ENCODE measurements at places on chromosomes 3 and 15. TPM values are rescaled to one million over a fixed set of nuclear protein-coding genes. Genes with fewer than 3 reads are reported as not detected.

- no peak for DNase-seq
Observed at GRCh38 chr3:184377882-184378445, at the start of gene THPO. TSS of gene THPO (minus strand) at chr3:184378207. CDS start at chr3:184376259, 1,948 bp downstream.

DCUN1D1 gene
- 39.5 TPM for total RNA-seq

DNA sequence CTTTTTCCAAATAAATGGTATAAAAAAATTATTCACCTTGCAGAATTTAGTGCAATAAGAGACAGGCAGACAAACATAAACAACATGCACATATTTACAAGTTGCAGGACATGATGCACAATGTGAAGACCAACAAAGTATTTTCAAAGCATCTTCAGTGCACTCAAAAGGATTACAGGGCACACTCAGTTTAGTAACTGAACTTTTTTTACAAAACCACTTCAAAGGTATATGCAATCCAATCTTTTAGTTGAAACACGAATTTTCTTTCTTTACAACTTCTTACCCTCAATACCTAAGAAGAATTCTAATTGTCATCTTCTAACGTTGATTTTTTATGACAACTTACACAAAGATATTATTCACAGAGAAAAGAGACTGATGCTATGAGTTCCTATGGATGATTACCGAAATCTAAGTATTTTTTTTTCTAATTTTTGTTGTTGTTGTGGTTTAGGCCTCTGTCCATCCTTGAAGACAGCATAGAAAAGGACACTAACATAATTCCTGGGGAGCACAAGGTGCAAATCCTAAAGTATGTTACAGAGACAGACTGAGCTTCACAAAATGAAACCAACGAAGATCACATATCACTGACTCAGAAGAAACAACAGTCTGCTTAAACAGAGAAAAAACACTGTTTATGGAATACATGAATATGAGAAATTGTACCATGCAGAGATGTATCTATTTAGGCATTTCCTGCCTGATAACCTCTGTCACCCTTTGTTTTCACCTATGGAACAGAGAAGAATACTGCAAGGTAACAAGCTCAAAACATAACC lies 50.3 kb downstream of the ZMAT3 start:
- no peak for DNase-seq

GRCh38 chr3:37310666-37311050 lies 136.3 kb upstream of the LRRFIP2 start:
- DNase-seq, result no peak

DNA sequence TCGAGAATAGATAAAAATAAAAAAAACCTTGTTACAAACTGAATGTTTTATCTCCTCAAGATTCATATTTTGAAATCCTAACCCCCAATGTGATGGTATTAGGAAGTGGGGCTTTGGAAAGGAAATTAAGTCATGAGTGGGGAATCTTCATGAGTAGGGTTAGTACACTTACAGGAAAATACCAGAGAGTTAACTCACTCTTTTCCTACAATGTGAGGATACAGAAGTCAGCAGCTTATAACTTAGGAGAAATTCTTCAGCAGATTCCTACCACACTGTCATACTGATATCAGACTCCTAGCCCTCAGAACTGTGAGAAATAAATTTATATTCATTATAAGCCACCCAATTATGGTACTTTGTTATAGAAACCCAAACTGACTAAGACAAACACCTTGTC lies 453.1 kb downstream of the GBE1 start:
- no peak for DNase-seq

- no peak for DNase-seq
Observed at GRCh38 chr3:141942006-141942405, 65.6 kb downstream of the ATP1B3 start.

- DNase-seq, result no peak
Observed at GRCh38 chr3:45017821-45018220, 8.3 kb upstream of the CLEC3B start.

WNT5A gene
- total RNA-seq, result 4.2 TPM

TIPIN gene
- 4.0 TPM for total RNA-seq

KNL1 gene
- total RNA-seq, result 0.89 TPM

DNA sequence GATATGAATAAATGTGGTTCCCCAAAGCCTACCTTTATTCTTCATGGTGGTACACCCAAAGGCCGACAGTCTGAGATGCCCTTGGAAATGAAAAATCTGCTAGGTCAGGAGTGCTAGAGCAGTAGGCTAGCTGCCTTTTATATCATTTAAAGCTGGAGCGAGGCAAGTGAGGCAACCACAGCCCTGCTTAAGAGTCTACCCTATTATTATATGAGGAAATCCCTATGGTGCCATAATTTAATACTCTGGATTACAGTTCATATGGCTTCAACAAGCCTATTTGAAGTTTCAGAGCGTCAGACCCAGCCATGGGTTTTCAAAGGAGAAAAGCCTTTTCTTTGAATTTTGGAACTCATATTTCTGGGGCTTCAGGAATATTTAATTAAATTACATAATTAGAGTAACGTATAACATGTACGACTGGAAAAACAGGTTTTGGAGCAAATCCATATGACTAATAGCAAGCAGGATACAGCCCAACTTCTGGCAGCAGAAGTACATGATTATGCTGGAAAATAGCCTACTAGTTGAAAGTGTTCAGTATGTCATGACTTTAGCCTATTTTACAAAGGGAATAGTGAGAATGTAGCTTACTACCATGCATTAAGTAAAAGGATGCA lies 18.0 kb upstream of the SLTM start:
- DNase-seq, result no peak

CCDC54 gene
- total RNA-seq, result not detected

SOX14 gene
- total RNA-seq, result not detected

Data from left ventricle myocardium superior (tissue), 1 donor.